ENCODE measurements at places on chromosomes 2 and 18.

GRCh38 chr2:84980263-84980983 is 9.5 kb downstream of the KCMF1 start:
- no peak for DNase-seq

- no peak for DNase-seq
Observed at GRCh38 chr2:9211496-9211895, 4.9 kb downstream of the ASAP2 start.

GRCh38 chr18:10797896-10798295 is 272.1 kb downstream of the NAPG start:
- DNase-seq, result no peak

DNA sequence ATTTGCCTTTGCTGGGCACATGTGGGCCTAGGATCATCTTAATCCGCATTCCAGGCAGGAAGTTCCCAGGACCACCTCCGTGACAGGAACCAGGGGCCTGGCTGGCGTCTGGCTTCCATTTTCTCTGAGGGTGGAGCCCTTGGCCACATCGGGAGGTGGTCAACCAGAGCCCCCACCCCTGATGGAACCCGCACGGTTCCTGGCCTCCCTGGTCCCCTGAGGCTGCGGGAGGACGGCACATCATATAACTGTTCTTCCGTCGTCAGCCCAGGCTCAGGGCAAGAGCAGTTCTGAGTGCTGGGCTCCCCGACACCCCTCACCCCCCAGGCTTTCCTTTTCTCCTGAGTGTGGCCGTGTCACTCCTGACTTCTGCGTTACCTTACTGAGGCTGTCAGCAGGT is 13.5 kb downstream of the ESPNL start:
- no peak for DNase-seq

DNA sequence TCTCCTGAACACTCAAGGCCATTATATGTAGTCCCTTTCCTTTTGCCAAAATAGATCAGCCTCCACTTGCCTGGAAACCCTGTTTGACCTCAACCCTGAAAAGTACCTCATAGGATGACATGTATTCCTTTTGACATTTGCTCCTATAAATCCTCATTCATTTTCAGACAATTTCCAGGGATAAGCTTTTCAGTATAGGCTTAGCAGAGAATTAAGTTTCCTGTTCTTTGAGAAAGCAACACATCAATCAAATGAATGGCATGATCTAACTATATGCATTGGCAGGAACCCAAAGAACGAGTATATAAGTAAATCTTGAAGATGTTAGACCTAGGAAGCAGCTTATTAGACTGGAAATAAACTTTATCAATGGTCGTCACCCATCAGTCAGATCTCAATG is 483.0 kb downstream of the CCDC85A start:
- DNase-seq, result no peak

GRCh38 chr2:65788556-65788955 is 356.2 kb upstream of the SPRED2 start:
- no peak for DNase-seq

DNA sequence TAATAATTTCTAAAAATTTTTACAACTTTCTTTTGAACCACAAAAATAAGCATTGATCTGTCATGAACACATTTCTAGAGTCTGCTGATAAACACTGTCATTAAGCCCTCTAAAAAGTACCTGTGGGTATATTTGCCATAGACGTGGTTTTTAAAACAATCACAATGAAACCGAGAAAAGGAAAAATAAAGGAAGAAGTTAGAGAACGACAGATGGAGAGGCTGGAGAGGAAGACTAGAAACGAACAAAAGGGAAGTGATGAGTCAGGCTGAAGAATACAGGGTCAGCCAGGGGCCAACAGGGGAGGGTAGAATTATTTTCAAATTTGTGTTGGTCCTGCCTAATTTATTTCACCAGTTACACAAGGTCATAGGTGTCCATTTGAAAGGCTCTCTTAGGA is 62.0 kb downstream of the MYL12B start:
- DNase-seq, result no peak

DNA sequence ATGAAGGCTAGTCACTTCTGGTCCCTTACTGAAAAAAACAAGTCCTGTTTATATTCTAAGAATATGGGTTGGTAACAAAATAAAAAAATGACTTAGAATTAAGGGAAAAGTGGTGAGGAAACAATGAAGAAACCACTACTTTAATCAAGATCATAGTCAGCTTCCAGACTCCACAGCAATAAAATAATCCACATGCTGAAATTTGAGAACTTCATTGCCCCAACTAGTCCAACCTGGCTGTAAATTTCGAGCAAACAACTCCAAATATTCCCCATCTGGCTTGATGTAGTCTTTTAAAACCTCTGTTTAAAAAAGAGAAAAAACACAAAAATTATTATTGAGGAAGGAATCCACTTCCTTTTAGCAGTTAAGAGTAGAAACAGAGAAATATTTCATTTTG is 32.5 kb downstream of the METTL4 start:
- no peak for DNase-seq

DNA sequence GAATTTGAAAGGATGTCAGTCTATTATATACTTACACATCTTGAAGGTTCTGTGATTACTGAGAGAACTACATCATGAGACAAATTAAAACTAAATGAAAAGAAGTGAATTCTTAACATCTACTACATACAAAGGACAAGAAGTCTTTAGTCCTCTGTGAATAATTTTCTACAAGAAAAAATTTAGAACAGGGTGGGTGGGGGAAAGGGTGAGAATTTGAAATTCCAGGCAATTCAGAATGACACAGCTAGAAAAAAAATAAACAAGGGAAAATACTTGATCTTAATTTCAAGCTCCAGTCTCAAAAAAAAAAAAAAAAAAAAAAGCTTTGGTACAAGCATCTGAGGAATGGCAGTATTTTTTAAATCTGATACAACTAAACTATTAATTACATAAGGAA is 15.5 kb downstream of the CUL3 start:
- no peak for DNase-seq

DNA sequence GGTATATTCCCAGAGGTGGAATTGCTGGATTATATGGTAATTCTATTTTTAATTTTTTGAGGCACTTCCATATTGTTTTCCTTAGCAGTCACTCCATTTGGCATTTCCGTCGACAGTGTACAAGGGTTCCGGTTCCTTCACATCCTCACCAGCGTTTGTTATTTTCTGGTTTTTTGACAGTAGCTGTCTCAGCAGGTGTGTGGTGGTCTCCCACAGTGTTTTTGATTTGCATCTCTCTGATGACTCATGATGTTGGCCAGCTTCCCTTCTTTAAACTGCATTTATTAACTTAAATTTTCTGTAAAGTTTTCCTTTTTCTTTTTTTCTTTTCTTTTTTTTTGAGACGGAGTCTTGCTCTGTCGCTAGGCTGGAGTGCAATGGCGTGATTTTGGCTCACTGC is 19.7 kb downstream of the SH3BP4 start:
- no peak for DNase-seq

GRCh38 chr2:119111115-119111975 is 47.2 kb downstream of the C1QL2 start:
- DNase-seq, result no peak

DNA sequence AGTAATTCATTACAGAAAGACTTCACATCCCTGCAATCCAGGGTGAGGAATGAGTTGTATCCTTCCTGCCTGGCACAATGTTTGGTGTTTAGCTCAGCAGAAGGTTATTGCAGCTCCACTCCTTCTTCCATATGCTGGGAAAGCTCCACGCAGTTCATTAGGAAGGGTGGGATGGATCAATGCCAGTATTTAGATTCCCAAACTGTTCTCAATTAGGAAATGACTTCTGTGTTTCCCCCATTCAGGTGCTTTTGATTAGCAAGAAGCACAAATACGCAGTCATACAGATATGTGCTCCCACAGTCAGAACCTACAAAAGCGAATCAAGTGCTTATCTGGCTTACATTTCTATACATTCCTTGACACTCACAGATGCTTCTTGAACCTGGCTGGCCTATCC is 340.6 kb downstream of the NYAP2 start:
- no peak for DNase-seq

- no peak for DNase-seq
Observed at GRCh38 chr18:32431753-32432152, 38.9 kb downstream of the GAREM1 start.

GRCh38 chr2:6929196-6929819 is 12.1 kb downstream of the RNF144A start:
- DNase-seq, result no peak

- DNase-seq, result no peak
Observed at GRCh38 chr2:23607925-23608324, 222.9 kb downstream of the KLHL29 start.

- no peak for DNase-seq
Observed at GRCh38 chr2:175817221-175817620, 184.8 kb downstream of the LNPK start.

DNA sequence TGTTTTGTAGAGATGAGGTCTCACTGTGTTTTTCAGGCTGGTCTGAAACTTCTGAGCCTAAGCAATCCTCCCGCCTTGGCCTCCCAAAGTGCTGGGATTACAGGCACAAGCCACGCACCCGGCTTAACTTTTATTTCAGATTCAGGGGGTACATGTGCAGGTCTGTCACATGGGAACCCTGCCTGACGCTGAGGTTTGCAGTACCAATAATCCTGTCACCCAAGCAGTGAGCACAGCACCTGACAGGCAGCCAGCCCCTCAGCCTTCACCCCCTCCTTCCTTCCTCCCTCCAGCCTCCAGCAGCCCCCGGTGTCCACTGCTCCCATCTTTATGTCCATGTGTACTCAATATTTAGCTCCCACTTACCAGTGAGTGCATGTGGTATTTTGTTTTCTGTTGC is 46.0 kb upstream of the RPL31 start:
- no peak for DNase-seq

DNA sequence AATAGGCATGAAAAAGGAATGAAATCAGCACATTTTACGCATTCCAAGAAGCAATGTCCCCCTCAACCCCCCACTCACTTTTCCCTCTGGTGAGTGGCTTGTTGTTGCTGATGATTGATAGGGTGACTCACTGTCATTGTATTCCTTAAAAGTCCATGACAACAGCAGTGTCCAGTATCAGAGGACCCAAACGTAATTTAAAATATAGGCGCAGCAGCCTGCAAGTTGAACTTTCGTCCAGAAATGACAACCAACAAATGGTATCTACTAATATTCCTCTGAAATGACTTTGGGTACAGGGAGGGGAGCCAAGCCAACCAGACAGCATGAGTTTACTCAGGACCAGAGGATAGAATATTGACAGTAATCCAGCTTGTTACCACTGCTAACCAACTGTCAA is 182.9 kb upstream of the SIX3 start:
- no peak for DNase-seq

GRCh38 chr18:31428211-31428610 is 19.3 kb upstream of the DSG3 start:
- DNase-seq, result no peak

GRCh38 chr2:46020416-46020815 is 276.8 kb upstream of the EPAS1 start:
- no peak for DNase-seq

DNA sequence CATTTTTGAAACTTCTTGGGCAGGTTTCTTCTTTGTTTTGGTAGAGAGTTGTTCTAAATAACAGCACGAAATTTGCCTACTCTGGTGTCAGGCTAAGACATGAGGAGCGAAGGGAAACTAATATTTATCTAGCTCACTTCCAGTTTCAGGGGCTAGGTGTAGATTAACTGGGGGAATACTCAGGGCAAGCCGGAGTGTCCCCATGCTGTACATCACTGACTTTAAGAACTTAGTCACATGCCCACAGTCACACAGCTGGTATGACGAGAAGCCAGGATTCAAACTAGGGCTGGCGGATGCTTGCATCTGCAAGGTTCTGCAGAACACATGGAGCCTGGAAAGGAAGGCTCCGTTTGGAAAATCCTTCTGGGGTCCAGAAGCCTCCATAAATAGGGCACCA is 133.3 kb downstream of the ALPK2 start:
- DNase-seq, result no peak

DNA sequence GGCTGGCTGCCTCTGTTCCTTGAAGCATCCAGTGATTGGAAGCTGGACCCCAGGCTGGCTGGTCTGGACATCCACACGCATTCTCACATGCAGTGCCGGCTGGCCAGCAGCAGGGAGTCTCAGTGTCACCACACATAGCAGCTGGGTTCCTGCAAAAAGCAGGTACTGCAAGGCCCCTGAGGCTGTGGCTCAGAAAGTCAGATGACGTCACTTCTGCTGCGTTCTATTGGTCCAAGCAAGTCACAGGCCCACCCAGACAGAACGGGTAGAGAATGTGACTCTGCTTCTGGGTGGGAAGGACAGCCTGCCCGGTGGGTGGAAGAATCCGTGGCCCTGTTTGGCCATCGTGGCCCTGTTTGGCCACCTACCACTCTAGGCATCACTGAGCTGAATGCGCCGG is 51.3 kb upstream of the SPP2 start:
- DNase-seq, result no peak

All from uterus (tissue), 4 donors.